ENCODE measurements at places on chromosomes 13 and 19.

DNA sequence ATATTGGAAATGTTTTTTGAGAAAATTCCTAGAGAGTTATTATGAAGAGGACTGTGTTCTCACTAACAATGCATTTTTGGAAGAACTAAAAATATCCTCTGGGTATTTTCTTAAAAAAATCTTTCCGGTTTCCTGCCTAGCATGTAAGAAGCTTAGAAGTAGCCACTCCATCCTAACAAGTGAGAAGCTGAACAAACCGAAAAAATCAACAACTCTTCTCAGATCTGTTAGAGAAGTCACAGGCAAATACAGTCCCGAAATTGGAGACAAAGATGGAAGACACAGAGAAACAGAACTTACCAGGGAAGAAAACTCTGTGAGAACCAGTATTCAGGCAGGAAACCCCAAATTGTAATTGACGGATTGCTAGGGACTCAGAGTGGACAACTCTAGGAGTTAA is 173.0 kb downstream of the KLF12 start:
- DNase-seq = no peak

DNA sequence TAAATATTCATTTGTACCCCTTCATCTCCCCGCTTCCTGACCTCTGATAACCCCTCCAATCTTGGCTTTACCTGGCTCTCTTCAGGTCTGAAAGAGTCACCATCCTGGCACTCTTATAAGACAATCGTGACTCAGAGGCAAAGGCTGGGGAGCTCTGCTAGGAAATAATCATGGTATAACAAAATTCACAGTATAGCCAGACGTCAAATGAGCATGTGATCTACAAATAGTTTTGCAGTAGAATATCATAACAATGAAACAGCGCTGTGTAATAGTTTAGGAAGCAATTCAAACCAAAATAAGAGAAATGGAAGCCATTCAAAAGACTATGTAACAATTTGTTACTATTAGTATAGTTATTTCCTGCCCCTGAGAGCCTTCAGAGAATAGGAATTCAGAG is 34.2 kb downstream of the RXFP2 start:
- no peak for DNase-seq

GRCh38 chr13:110625771-110626321 is 10.5 kb downstream of the NAXD start:
- DNase-seq = no peak

- DNase-seq = no peak
Measured at GRCh38 chr13:98598043-98598442, 21.1 kb upstream of the STK24 start.

DNA sequence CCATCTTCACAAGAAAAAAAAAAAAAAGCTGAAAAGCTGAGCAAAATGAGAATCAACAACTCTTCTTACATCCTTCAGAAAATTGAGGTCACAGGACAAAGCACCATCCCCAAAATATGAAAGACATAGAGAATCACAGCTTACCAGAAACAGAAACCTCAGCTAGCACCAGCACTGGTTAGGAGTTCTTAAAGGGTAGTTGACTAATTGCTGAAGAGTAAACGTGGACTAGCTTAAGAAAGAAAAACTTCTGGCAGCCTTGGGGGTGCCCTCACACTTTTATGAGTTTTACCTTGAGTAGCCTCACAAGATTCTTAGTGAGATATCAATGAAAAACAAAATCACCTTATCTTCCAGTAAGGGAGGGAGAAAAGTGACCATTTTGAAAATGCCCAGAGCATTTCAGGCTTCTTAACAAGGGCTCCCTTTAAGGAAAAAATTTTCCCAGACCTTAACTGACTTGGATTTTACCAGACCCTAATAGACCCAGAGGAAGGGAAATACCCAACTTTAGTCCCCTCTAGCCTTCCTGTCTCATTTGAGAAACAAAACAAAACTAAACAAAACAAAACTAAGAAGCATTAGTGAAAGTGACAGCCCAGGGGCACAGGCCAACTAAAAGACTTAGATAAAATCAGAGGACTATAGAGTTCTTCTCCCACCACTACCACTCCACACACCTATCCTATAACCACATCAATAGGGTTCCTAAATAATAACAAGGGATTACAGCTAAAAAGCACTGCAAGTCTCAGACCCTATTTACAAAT is 888.6 kb downstream of the DIAPH3 start:
- DNase-seq = no peak

DNA sequence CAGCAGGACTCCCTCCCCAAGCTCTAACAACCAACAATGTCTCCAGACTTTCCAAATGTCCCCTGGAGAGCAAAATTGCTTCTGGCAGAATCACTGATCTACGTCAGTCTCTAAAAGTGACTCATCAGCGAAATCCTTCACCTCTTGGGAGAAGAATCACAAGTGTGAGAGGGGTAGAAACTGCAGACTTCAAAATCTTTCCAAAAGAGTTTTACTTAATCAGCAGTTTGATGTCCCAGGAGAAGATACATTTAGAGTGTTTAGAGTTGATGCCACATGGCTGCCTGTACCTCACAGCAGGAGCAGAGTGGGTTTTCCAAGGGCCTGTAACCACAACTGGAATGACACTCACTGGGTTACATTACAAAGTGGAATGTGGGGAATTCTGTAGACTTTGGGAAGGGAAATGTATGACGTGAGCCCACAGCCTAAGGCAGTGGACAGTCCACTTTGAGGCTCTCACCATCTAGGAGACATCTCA is 6.2 kb upstream of the CEACAM5 start:
- no peak for DNase-seq

GRCh38 chr13:75432045-75432444 is 49.9 kb downstream of the TBC1D4 start:
- DNase-seq = no peak

DNA sequence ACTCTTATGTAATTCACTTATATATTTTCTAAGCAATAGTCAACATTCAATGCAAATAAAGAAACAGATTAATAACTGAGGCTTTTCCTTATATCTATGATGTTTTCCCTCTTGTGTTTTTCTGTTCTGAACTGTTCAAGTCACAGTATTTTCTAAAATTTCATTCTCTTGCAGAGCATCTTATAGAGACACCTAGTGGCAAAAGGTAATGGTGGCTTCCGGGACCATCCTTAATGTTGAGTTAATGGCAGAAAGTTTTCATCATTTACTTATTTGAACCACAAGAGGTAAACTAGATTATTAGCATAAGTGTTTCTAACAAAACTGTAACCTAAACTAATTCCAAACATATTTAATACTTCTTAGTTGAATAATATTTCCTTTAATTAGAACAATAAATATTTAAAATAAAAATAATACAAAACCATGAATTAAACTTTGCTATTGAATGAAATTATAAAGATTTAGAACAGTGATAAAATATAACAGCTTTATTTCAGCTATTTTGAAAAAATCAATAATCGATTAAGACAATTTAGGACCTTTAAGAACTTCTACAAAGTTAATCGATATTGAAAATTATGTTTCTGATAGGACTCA is 1.7 kb upstream of the SLITRK5 start:
- DNase-seq = no peak

- no peak for DNase-seq
Measured at GRCh38 chr19:36686365-36687213, 823 bp upstream of the ZNF567 start.

DNA sequence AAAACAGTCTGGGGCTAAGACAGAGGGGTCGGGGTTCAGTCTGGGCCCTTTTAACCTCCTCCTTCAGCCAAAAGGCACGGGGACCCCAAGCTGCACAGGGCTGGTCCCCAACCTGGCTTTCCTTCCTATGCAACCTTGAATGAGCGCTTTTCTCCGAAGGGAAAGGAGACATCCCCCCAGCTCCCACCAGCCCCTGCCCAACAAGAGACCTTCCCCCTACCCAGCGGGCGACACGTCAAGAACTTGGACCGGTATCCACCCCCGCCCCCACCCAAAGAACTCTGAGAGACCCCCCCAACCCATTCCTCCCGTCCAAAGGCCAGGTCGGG is 35.0 kb upstream of the NANOS3 start:
- no peak for DNase-seq

DNA sequence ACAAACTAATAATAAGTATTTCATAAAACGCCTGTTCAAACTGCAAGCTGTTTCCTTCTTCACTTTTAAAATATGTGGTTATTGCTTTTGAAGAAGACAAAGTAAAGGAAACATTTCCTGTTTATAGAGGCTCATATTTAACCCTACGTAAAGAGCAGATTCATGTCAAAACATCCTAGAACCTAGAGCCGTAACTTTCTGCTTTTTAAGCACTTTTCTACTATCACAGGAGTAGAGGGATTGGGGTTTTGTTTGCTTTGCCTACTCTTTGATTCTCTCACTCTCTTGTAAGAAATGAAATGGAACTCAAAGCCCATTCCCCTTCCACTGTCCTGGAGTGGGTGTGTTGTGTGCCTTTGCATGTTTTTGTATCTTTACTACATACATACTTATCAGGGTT is 54.0 kb upstream of the GPR183 start:
- no peak for DNase-seq

DNA sequence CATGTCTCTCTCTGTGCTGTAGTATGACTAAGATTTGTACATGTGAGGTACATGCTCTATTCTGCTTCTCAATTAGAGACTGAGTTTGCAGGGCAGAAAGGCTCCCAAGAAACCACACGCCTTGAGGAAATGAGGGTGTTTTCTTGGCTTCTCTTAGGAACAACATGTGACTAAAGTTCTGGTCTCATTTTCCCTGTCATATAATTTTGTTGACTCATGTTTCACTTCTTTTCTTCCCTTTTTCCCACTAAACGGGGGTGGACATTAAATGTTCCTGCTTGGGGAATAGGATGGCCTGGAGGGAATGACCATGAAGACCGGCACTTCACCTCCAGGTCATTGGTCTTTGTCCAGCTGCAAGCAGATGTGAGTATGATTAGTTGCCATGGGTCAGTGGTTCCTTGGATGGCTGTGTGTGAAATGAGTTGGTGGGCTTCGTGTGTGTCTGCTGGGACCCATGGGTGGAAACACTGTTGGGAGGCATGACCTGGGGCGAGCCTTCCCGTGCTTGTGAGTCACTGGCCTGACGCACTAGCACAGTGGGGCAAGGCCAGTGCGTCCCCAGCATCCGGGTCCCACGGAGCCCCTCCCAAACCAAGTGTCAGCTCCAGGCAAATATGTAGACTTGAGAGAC is 56.6 kb downstream of the COL4A1 start:
- no peak for DNase-seq

GRCh38 chr13:39765801-39766463 is 110.5 kb downstream of the COG6 start:
- DNase-seq = no peak

DNA sequence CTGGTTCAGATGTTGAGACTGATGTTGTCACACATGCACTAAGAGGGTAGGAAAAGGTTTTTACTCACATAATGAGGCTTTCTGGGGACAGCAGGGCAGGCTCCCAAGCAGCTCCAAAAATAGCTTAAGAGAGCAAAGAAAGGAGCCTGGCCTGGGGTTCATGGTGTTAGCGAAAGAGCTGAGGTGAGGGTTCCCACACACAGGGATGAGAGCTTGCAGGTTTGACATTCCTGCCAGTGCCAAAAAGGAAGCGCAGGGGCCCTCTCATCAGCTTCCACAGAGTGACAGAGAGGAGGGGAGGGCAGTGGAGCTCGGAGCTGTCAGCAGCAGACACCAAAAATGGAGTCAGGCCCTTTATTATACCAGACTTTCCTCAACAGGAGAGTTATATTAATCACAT is 65.5 kb upstream of the FAM216B start:
- no peak for DNase-seq

DNA sequence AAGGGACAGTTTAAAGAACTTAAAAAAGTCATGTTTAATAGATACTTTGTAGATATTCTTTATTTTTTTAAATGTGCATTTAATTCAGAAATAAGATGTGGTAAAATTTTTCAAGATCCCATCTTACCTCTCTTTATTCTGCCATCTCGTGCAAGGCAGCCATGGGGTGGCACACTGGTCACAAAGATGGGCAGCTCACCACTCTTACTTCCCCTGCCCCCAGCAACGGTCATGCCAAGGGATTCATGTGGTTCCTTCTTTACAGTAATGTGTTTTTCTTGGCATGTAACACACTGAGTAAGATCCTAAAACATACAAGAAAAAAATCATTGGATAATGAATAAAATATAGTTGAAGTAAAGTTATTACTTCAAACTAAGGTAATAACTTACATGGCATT is 64.2 kb downstream of the LNX2 start:
- DNase-seq = no peak

DNA sequence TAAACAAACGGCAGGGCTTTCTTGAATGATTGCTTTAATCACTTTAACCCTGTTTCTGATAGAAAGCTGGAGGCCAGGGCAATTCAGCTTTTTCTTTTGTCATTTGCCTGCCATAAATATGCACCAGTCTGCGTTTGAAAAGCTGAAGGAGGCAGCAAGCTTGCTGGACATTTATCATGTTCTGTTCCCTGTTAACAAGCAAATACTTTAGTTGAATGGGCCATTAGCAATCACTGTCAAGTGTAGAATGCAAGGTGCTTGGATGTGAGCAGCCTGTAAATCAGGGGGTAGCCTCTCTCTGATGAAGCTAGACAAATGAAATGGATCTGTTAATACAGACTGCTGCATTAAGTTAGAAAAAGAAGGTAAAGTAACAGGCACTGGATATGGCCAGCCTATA is 7.6 kb downstream of the EFNB2 start:
- no peak for DNase-seq

- DNase-seq = no peak
Measured at GRCh38 chr19:30036154-30037129, 94.4 kb downstream of the URI1 start.

- no peak for DNase-seq
Measured at GRCh38 chr13:46622630-46623256, 69.8 kb downstream of the LRCH1 start.

DNA sequence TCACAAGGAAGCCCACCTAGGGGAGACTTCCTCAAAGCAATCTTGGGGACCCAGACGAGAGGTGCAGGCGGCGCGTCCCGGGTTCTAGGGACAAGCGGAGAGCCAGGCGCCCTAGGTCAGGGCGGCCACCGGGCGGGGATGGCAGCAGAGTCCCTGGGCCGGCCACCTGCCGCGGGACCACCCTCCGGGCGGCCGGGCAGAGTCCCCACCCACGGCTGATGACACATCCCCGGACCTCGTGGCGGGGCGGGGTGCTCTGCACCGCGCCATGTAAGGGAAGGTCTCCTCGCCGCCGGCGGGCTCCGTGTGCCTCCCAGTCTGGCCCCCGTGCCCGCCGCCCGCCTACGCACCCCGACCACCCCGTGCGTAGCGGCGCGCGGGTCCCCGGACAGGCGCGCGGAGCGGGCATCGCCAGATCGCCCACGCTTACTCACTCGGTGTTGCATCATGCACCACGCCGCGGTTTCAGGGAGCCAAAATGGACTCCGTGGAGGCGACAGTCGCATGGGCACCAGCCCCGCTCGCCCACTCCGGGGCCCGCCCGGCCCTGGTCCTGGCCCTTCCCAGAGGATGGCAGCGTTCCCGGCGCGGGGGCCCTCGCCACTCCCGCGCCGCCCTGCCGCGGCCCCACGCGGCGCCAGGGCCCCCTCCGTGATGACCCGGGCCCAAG is 643 bp downstream of the SLC7A1 start:
- peak; percentile 58 for DNase-seq

Data from activated CD8-positive, alpha-beta memory T cell treated with anti-CD3 and anti-CD28 coated beads for 4 hours (primary cell).